Activated CD4-positive, alpha-beta T cell treated with anti-CD3 and anti-CD28 coated beads for 48 hours (primary cell): ENCODE measurements at places on chromosomes 4 and X.

DNA sequence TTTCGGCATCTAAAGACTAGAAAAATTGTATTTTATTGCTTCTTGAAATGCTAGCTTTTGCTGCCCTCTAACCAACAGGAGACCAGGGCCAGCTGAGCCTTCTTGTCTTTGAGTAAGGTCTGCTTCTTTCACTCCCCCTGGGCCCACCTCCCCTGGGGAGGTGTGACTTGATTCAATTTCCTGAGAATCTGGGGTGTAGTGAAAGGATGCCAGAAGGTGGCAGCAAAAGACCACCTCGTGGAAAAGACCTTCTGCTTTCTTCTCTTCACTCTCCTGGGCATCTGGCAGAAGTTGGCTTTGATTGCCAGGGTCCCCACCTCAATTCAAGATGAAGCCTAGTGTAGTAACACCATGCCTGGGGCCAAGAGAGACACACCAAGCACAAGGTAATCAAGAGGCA, 96.5 kb upstream of the MAOA start:
- peak; percentile 43 for DNase-seq

GRCh38 chr4:26023203-26023972, 109.4 kb downstream of the SMIM20 start:
- no peak for DNase-seq

DNA sequence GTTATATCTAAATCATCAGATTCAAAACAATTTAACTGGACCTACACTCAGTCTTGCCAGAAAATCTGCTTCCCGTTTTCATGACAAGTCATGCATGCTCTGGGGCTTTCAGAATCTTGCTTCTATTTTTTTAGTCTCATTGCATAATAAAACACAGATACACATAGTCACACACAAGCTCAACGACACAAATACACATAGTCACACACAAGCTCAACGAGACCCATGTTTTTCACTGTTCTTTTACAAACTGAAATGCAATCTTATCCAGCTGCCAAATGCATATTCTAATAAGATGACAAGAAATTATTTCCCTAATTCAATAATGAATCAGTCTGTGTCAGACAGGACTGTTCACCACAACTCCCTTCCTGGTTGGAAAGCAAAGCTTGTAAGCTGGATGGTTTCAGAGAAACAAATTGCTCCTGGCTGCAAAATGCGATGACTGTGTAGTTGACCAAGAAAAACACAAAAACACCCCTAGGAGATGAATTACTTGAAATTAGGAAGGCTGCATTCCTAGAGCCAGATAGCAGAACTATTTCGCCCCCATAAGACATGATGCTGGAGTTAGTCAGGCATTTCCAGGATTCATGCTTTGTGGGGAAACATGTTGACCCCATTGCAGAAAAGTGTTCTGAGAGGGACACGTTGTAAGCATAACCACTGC, 208.7 kb downstream of the CHIC2 start:
- no peak for DNase-seq

- DNase-seq, result no peak
These were observed 286.8 kb upstream of the DDX53 start for GRCh38 chrX:22712942-22713341.

DNA sequence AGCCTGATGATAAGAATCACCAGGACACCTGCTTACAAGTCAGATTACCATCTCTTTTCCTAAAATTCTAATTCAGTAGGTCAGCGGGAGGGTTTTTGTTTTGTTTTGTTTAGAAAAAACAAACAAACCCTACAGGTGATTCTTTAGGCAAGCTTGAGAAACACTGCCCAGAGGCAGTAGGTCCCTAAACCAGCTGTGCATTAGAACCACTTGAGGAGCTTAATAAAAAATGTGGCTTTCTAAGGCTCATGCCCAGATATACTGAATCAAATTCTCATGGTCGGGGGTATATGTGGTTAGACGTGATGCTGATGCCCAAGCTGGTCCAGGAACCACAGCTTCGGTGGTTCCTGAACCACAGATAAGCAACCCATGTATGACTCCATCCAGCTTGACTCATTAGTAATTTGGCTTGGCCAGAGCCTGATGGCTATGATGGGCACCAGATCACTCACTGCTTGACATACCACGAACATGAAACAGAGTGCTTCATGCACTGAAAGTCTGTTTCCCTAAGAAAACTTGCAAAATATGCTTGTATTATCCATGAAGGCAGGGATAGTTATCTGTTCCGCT, 338.1 kb upstream of the F9 start:
- DNase-seq, result no peak

DNA sequence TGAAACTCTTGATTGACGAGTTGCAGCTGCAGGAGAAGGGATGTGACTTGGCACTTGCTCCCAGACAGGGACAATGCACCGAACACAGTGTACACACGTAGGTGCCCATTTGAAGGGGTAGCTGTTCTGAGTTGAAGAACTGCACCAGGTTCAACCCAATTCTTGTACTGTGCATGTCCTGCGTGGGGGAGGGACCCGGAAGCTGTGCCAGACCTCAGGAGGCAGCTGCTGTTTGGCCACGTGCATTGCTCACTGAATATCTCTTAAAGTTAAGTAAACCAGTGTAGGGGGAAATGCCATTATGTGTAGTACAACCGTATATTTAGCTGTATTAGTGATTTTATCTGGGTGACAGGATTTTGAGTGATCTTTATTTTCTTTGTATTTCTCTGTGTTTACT, 12.0 kb upstream of the RBBP7 start:
- DNase-seq, result peak; percentile 18

DNA sequence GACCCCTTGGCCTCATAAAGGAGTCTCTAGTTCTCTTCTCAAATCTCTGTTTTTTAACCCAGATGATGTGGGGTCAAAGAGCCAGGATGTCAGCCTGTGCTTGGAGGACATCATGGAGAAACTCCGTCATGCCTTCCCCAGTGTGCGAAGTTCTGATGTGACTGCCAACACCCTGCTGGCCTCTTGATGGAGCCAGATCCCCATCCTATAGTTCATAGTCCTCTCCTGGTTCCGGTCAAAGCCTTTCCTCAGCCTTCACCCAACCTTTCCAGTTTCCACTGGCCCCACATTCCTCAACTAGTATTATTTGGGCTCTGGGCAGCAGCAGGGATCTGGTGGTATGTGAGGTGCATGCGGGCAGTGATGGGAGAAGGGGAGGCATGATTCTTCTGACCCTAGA, 30.7 kb downstream of the TAF7L start:
- DNase-seq, result no peak

- DNase-seq, result no peak
These were observed 651.4 kb downstream of the IQCM start for GRCh38 chr4:149164282-149164681.

DNA sequence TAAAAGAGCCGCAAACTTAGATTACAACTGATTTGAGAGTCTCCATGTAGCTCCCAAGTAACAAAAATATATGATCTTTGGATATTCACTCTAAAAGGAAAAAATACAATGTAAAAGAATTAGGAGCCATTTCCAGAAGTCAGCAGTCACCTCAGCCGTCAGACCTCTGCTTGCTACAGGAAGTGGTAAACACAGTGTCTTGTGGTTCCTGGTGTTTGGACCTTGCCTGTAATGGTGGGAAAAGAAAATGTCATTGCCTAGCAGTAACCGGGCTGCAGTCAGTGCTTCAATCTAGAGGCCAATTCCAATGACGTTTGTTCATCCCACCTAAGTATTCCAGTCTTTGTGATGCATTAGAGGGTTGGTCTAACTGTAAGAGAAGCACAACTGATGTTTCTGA, 28.9 kb upstream of the SMIM31 start:
- no peak for DNase-seq

- no peak for DNase-seq
These were observed 13.0 kb upstream of the ELF2 start for GRCh38 chr4:139189972-139190371.
